ENCODE measurements at places on chromosomes 16 and 17.

GRCh38 chr17:83101805-83102480 lies 22.5 kb downstream of the METRNL start:
- no peak for DNase-seq

GRCh38 chr16:8828541-8829165 lies 31.0 kb downstream of the PMM2 start:
- DNase-seq: peak; percentile 66

DNA sequence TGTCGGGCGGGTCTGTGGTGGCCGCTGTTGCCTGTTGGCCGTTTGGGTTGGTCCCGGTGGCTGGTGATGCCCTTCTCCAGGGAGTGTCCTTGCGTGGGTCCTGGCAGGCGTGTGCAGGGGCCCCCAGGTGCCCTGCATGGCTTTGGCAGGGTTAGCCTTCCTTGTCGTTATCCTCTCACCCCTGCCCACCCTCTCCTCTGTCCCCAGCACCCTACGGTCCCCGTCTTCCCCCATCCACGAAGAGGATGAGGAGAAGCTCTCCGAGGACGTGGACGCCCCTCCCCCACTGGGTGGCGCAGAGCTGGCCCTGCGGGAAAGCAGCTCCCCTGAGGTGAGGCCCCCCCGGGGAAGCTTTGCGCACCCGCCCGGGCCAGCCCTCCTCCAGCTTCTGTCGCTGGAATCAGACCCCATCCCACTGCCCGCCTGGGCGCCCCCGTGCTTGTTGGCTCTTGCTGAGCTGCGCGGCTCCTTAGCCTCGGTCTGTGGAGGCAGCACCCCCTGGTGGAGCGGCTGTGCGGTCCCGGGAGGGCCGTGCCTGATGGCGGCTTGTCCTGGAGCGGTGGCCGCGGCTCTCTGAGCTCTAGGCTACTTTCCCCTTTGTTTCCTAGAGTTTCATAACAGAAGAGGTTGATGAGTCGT lies 10.6 kb upstream of the NUDT16L1 start:
- peak; percentile 73 for DNase-seq

DNA sequence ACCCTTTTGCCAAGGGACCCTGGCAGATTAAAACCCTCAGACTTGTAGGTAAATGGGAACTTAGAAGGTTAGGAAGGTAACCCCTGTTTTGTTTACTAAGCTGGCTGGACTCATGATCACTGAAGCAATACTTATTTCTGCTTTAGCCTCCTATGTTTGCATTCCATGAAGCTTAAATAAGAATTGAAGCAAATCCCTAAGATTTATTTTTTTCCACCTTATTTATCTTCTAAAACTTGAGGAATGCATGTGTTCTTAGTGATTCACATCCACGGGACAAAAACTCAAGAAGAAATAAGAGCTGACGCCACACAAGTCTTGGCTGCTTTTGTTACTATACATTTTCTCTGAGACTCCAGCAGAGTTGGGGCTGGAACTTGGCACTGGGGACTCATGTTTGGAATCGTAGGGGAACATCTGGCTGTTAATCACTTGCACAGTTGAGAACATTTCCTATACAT lies 35.5 kb downstream of the CLUAP1 start:
- DNase-seq: no peak

GRCh38 chr16:82738699-82739098 lies 111.9 kb downstream of the CDH13 start:
- no peak for DNase-seq

- DNase-seq: no peak
Measured at GRCh38 chr17:82061047-82061925, 4.3 kb downstream of the DUS1L start.

GRCh38 chr17:64742326-64742725 lies 80.2 kb upstream of the SMURF2 start:
- DNase-seq: no peak

- peak; percentile 76 for DNase-seq
Measured at GRCh38 chr16:19329932-19330331, 44.4 kb downstream of the CLEC19A start.

- DNase-seq: no peak
Measured at GRCh38 chr16:81583893-81584631, 139.5 kb downstream of the CMIP start.

DNA sequence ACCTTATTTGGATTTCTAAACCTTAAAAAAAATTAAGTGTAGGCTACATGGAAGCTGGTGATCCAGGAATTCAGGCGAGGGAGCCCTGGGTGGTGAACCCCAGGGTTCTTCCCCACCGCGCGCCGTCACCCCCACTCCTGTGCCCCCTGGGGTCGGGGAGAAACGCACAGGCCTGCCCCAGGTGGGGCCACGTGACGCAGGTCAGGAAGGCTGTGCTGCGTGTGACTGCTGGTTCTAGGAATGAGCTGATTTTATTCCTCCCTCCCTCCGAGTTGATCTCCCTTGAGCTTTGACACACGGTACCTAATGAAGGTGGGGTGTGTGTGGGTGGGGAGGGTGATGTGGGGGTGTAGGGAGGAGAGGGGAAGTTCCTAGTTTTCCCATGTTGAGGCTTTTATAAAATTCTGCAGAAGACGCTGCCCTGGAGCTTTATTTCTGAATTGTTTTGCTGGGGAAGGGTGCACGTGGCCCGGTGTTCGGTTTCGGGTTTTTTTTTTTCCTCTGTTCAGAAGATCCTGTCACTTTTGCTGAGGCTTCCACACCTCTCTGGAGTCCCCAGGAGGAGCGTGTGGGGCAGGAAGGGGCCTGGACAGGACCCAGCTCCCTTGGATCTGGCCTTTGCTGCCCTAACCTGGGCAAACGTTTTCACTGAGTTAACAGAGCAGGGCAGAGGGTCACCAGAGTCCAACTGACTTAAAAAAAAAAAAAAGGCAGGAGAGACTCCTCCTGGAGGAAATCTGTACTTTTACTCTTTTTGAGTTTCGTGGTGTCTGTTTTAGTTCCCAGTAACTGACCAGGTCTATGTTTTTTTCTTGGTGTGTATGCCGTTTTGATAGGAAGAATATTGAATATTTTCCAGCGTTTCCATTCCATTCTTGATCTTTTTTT lies 55.8 kb upstream of the GSE1 start:
- peak; percentile 55 for DNase-seq

DNA sequence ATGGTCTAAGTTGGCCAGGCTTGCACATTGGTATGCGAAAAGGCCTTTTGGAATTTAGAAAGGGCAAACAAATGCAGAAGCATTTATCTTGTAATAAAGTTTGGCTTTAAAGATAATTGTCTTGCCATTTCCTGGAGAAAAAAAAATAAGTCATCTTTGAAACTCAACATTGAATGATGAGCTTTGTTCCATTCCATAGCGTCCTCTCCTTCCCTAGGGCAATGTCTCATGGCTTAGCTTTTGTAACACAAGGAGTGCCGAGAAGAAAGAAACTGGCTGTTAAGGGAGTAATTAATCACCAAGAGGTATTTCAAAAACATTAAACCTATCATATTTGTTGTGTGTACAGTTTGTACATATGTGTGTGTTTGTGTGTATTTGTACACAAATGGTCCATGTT lies 372.3 kb downstream of the NPIPA8 start:
- no peak for DNase-seq

DNA sequence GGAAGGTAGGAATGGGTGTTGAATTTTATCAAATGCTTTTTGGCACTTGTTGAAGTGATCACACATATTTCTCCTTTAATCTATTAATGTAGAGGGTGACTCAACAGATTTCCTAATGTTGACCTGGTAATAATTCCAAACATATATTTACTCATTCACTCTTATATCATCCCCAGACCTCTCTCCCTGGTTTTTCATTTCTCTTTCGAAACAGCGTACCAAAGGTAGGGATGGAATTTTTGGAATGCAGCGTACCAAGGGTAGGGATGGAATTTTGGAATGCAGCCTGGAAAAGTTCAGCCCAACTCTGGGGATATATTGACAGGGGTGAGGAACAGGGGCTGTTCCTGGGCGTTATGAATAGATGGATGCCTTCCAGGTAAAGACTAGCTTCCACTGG lies 7.3 kb downstream of the KIF18B start:
- DNase-seq: peak; percentile 78

- DNase-seq: no peak
Measured at GRCh38 chr16:31464781-31465260, 5.5 kb downstream of the ARMC5 start.

- no peak for DNase-seq
Measured at GRCh38 chr16:12079412-12079965, 103.0 kb downstream of the SNX29 start.
